ENCODE measurements at places on chromosomes 7 and 10. TPM values are rescaled to one million over a fixed set of nuclear protein-coding genes. Genes with fewer than 3 reads are reported as not detected.

Gene CCDC3
- 12.2 TPM for total RNA-seq

Gene BMPER
- total RNA-seq, result 22.3 TPM

Gene GIMAP1
- total RNA-seq, result 14.3 TPM

DNA sequence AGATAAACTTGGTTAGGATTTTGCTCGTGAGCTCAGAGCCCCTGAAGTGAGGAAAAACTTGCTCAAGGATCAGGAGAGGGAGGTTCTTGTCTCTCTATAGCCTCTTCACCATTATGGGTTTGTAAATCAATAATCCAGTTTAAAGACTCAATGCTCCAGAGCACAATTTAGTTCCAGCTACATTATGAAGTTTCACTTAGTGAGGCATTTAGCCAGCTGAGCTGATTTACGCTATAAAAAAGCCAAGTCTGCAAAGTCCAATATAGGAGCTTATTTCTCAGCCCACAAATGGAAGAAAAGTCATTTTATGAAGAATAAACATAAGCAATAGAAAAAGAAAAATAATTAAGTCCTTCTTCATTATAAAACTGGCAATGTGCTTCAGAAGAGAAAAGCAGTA, 130.6 kb downstream of the STRA8 start:
- no peak for ATAC-seq

GRCh38 chr7:46554688-46555422, 633.8 kb upstream of the IGFBP3 start:
- ATAC-seq, result no peak

- ATAC-seq, result no peak
Observed at GRCh38 chr10:120940299-120940900, 89.2 kb downstream of the WDR11 start.

DNA sequence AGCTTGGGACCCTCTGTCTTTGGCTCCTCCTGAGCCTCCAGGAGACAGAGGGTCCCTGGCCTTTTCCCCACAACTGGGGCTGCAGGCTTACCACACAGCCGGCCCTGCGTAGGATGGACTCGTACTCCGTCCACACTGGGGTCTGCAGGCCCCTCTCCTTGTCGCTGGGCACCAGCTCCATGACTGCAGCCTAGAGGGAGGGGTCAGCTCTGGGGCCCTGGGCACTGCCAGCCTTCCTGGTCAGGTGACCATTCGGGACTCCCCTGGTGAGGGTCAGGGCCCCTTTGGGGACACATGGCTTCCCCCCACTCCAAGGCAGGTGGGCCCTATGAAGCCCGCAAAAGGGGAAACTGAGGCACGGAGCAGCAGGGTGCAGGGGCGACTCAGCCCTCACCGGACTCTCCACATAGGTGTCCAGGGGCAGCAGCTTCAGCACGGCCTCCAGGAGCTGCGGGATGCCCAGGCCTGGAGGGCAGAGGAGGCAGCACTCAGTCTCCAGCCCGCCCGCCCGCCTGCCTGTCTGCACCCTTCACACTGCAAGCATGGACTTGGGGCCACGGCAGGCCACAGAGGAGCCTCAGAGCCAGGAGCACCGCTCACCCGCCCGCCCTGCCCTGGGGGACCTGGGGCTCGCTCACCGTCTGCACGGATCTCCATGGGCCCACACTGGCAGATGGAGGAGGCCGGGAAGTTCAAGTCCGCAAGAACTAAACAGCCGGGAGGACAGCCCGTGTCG, 1.1 kb downstream of the FUOM start:
- ATAC-seq, result no peak

DNA sequence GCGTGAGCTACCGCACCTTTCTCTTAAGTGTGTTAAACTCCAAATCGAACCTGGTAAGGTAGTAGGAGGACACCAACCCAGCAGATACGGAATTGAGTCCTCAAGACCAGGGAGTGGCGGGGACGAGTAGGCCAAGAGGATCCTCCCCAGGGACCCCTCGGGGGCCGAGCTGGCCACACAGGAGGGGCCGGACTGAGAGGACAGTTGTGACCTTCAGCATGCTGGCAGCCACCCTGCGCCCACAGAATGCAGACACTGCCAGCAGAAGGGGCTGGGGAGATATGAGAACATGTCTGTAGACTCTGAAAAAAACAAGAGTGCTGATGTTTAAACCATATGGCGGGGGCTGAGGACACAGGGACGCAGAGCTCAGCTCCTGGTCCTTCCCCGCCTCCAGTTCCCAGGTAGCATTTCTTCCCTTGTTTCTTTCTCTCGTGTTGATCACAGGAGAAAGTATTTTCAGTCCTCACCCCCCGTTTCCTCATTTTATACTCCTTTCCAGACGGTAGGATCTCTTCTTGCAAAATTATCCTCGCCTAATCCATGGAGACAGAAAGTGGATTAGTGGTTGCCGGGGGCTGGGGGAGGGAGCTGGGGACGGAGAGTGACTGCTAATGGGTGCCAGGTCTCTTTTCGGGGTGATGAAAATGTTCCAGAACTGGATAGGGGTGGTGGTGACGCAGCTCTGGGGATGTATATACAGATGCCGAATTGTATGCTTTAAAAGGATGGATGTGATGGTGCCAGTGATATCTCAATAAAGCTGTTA, 11.5 kb upstream of the UNCX start:
- ATAC-seq, result no peak

All from gastroesophageal sphincter (tissue), 4 donors.